ENCODE measurements at places on chromosomes 5 and 9.

GRCh38 chr5:109230369-109230768 lies 179.4 kb downstream of the PJA2 start:
- no peak for DNase-seq

GRCh38 chr5:29040404-29040803 lies 2002.0 kb upstream of the CDH9 start:
- DNase-seq = no peak

GRCh38 chr5:59062986-59063683 lies 480.3 kb downstream of the RAB3C start:
- DNase-seq = no peak

DNA sequence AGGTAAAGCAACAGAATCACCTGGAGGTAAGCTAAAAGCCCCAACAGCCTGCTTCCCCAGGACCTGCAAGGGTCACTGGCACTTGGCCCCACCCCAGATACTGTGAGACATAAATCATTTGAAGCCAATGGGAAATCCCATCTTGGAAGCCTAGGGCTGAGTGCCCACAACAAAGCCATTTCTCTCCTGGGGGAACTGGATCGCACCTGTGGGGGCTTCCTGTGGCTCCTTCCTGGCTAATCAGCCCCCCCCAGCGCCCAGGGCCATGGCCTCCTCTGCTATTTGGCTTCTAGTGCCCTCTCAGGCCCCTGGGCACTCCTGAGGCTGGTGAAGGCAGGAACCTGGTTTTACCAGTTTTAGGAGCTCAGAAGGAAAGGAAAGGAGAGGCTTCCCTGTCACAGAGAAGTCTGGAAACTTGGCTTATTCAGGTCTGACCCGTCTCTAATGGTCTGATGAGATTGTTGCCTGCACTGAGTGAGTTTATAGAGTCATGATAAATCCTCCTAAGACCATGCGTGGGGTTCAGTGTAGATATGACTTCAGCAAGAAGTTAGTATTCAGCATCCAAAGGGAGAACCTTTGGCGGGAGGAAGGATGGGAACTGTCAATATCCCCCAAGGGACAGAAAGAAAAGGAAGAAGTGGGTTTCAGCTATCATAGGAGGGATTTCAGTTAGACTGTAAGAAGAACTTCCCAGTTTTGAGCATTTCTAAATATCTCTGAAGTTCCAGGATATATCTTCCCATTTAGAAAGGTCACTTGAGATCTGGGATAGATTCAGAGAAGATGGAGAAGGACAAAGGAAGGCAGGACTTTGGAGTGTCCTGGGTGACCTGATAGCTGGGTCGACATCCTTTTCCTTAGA lies 1.2 kb downstream of the KCNMB1 start:
- DNase-seq = no peak

GRCh38 chr9:133635533-133636531 lies at the start of gene DBH:
Gene DBH (plus strand): TSS chr9:133636363. CDS start chr9:133636372, 9 bp downstream.
- DNase-seq = no peak

DNA sequence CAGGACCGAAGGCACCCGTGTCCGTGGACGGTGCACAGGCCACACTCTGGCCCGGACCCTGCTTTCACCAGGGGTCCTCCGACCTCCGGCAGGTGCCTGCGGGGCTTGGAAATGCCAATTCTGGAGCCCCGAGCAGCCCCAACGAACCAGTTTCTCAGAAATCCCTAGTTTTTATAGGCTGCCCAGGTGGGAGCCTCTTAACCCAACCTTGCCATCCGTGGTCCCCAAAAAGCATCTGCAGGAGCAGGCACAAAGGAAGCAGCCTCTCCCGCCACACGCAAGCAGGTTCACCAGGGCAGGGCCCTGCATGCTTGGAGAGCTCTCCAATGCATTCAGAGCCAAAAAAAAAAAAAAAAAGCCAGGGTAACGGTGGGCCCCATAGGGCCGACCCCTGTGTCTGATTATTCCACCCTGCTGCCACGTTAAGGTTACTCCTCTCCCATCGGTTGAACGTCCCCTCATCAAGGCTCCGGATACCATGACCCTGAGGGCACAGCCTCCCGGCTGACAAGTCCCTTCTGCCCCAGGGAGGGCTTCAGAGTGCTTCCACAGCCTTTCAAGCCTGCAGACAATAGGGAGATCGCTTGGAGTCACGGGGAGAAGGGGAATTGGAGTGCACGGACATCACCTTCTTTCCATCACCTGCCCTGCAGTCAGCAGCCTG lies 796 bp upstream of the TPRN start:
- DNase-seq = no peak

GRCh38 chr5:100644185-100644584 lies 109.0 kb downstream of the FAM174A start:
- DNase-seq = no peak

DNA sequence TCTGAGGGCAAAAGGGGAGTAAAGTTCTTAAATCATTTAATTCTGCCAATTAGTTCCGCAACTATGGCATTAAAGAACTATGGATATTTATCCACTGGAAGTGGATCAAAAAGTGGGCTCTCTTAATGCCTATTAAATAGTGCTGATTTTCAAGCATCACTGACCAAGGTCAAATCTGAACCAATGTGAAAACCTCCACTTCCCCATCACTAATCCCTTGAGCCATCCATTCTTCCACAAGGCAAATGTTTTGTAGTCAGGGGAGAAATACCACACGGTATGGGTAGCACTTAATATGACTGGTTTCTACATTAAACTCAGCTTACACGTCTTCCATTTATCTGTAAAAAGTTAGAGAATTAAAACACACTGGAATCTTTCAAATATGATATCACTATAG lies 57.6 kb downstream of the MLLT3 start:
- no peak for DNase-seq

DNA sequence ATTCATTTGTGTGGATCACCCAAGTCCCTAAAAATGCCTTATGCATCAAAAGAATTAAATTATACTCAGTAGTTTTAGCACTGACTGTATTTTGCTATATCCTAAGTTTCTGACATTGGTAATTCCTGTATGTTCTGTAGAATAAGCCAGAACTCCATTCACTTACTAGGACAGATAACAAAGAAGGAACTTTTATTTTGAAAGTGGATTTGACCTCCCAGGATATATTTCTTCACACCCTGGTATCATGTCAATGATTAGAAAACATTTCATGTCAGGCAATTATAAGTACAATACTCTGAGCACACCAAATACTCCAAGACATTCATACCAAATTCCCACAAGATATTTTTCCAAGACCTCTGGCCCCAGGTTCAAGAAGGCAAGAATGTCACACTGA lies 28.7 kb upstream of the MYOT start:
- no peak for DNase-seq

GRCh38 chr9:135262248-135262647 lies 174.8 kb downstream of the OLFM1 start:
- DNase-seq = no peak

GRCh38 chr9:32954642-32955041 lies 46.8 kb downstream of the APTX start:
- DNase-seq = peak; percentile 16

- peak; percentile 56 for DNase-seq
These were observed 379.7 kb downstream of the PSAT1 start for GRCh38 chr9:78676623-78677022.

GRCh38 chr9:34457266-34458012 lies 931 bp downstream of the FAM219A start:
- DNase-seq = peak; percentile 58

DNA sequence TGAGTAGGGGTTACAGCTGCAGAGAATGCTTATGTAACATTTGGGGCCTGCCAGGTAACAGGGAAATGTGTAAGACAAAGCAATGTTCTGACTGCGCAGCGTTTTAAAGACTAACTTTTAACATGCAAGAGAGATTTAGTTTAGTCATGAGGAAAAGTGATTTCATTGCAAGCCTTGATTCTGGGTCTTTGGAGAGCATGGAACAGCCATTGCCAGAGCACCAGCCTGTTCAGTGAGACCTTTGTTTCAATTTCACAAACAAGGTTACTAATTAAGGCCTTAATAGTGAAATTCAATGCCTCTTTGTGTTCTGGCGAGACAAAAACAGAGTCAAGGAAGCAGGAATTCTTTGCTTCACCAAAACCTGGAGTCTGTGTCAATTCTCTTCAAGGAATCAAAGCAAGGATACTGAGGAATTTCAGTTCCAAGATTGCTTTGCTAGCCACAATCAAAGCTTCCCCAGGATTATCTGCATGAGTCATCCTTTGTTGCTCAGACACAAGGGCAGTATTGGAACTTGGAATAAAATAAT lies 14.4 kb downstream of the CKMT2 start:
- DNase-seq = no peak

DNA sequence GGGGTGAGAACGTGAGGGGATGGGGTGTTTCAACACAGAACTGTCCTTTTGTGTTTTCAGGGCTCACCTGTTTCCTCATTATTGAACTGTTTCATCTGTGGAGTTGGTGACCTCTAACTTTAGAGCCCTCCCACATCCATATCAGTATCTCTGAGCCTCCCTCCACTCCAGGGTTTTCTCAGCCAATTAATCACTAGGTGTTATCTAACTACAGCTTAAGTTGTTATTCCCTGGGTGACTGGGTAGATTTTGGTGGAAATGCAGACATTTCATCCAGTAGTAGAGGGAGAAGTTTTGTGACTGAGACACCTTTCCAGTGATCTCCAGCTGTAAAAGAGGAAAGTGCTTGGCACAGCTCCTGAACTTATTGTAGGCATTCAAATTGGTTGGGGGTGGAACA lies 23.7 kb downstream of the PPP3R2 start:
- DNase-seq = no peak

DNA sequence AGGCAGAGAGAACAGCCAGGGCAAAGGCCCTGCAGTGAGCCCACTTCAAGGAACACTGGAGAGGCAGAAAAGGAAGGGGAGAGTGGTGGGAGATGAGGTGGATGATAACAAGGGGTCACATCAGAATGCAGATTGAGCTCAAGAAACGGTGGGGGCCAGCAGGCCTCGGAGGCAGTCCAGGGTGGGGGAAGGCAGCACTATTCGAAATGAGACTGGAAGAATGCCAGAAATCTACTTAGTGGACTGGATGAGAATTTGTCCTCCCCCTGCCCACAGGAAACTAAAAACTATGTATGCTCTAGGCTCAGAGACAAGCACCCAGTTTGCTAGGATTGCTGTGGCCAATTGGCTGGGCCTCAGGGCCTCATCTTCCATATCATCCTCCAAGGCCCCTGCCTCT lies 148.7 kb downstream of the ADAMTS12 start:
- DNase-seq = no peak

DNA sequence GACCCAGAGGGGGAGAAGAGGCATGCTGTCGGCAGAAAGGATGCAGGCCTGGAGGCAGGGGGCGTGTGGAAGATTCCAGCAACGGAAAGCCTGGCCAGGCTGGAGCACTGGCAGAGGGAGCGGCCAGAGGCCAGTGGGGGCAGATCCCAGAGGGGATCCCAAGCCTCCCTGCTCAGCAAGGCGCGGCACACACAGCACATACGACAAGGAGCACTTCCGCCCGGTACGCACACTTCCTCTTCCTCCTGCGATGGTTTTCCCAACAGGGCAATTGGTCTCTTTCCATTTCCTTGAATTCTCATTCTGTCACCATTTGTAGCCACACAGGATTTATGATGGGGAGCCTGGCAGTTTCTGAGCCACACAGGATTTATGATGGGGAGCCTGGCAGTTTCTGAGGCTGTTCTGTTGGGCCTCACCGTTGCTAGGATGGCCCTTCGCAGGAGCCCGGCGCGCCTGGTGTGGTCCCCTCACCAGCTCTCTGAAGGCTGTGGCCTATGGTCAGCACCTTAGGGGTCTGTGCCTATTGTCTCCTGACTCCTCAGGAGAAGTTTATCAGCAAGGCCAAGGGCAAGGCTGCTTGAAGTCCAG lies 123.5 kb upstream of the RAPGEF1 start:
- DNase-seq = no peak

GRCh38 chr5:57598756-57599155 lies 116.1 kb upstream of the ACTBL2 start:
- peak; percentile 18 for DNase-seq

- DNase-seq = no peak
These were observed 66.0 kb downstream of the PSMB7 start for GRCh38 chr9:124349267-124349666.

DNA sequence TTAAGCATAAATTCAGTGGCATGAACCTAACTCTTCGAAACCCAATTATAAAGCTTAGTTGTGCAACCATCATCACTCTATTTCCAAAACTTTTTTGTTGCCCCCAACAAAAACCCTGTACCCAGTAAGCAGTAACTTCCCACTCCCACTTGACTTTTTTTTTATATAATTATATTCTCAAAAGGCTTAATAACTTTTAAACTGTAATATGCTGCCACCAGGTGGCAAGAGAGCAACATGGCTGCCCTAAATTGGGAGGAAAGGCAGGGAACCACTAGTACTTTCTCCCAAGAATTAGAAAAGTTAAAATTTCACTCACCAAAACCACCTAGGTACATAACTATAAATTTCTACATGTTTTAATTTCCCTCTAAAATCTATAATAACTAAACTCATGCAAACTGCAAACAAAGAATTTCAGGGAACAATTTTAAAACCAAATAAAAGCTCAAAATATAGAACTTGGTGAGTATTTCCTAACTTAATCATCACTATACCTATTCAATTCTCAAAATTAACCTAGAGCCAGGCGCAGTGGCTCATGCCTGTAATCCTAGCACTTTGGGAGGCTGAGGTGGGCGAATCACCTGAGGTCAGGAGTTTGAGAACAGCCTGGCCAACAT lies 50.2 kb upstream of the RNF38 start:
- peak; percentile 14 for DNase-seq

DNA sequence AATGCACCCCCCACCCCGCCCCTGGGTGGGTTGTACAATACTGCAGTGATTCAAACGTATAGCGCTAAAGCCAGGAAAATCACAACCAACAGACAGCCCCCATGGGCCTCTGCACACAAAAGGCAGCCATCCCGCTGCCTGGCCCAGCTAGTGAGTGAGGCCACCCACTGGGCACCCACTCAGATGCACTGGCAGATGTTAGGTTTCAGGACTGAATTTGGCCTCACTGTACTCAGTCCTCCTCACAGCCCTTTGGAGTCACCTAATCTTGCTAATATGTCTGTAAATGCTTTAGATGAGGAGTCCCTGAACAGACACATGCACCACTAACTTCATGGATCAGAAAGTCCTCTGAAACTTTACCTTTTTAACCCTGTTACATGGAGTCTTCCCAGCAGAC lies 87.7 kb downstream of the FSTL4 start:
- no peak for DNase-seq

DNA sequence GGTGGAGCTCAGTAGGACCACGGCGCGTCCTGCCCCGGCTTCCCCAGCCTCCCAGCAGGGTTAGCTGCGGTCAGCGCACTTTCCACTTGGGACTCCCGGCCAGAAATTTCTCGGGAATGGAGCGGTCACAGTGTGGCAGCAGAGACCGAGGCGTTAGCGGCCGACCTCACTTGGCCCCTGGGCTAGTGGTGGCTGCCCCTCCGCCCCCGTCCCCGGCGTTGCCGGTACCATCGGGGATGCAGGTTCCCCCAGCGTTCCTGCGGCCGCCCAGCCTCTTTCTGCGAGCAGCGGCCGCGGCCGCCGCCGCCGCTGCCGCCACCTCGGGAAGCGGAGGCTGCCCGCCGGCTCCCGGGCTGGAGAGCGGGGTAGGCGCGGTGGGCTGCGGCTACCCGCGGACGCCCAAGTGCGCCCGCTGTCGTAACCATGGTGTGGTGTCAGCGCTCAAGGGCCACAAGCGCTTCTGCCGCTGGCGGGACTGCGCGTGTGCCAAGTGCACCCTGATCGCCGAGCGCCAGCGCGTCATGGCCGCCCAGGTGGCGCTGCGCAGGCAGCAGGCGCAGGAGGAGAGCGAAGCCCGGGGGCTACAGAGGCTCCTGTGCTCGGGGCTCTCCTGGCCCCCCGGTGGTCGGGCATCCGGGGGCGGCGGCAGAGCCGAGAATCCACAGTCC lies 460 bp downstream of the DMRTA1 start:
- DNase-seq = no peak
